Aorta (tissue), 5 donors: ENCODE measurements at places on chromosomes 3 and 15.

GRCh38 chr3:169923189-169923588, 11.8 kb downstream of the SAMD7 start:
- DNase-seq: no peak

DNA sequence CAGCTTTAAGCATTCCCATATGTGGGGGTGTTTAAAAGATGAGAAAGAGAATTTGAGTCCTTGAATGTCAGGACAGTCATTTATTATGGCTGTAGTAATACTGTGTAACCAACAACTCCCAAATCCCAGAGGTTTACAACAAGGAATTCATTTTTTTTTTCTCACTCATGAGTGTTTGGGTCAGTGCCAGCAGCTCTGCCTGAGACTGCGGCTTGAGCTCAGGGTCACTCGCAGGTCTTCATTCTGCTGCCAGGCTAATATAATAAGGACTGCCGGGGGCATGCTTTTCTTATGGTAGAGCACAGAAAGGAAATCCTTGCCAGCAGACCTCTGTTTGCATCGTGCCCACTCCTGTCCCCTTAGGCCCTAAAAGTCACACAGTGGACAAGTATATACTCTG, 277.9 kb upstream of the LMCD1 start:
- peak; percentile 54 for DNase-seq

GRCh38 chr3:55491296-55491816, 4.2 kb upstream of the WNT5A start:
- no peak for DNase-seq

- DNase-seq: no peak
Observed at GRCh38 chr15:64522226-64522823, 61.9 kb downstream of the ZNF609 start.

DNA sequence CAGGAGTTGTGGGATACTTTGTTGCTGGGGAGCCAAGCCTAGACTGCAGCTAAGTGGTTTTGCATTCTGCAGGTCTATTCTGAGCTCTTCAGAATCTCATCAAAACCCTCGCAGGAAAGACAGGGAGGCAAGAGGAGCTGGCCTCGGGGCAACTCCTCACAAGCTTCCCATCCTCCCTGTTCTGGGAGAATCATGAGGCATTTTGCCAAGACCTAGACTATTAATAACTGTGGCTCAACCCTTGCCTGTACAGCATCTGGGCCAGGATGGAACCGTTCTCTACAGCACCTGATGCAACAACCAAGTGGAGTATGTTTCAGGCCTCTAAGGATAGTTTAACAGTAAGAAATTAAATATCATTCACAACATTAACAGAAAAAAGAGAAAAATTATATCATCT, 20.2 kb upstream of the SLC6A20 start:
- DNase-seq: no peak

GRCh38 chr3:195086885-195087284, 184.1 kb downstream of the XXYLT1 start:
- peak; percentile 43 for DNase-seq
